ENCODE measurements at places on chromosomes 2 and 18.

GRCh38 chr2:24874035-24874434 lies 46.0 kb downstream of the ADCY3 start:
- no peak for DNase-seq

DNA sequence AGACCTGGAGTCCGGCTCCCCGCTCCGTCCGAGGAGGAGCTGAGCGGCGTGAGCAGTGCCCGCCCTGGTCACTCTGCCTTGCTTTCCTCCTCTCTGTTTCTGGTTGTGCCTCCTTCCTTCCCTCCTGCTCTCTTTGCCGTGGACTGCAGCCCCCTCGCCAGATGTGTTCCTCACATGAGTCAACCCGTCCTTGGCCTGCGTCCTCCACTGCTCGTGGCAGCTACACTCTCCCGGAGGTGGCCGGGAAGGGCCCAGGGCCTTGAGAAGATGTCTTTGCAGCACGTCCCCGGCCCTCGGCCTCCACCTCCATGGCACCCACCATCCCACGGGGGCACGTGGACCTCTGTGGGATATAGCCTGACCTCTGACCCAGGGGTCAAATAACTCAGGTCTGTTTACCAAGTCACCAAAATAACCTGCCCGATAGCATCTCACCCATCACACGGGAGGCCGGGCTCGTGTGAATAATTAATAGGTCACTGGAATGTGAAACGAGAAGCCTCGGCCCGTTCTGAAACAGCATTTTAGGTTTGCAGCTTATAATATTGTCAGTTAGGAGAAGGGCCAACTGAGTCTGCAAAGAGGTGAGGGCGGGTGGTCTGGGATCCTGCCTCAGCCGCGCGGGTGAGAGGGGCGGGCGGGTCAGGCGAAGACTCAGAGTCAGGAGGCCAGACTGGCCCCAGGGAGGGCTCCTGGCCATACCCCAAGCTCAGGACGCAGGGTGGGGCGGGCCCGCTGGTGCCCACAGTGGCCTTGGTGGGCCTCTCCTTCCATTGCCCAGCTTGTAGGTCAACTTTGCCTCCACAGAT lies 42.6 kb downstream of the NFATC1 start:
- DNase-seq, result no peak

DNA sequence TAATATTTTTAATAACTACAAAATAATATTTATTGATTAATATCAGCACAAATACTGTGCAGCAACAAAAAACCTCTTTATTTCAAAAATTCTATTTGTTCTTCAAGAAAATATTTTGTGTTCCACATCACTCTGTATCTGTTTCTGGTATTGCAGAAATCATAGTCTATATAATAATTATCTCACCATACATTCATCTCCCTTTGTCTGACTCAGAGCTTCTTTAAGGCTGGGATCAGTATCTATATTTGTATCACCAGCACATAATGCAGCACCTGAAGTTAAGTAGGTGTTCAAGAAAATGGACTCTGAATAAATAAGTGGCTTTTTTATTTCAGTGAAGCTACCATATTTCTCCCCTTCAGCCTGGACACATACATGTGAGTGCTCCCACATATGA lies 1.6 kb upstream of the MARCHF4 start:
- no peak for DNase-seq

GRCh38 chr2:237773826-237774225 lies 24.8 kb upstream of the RBM44 start:
- DNase-seq, result no peak

DNA sequence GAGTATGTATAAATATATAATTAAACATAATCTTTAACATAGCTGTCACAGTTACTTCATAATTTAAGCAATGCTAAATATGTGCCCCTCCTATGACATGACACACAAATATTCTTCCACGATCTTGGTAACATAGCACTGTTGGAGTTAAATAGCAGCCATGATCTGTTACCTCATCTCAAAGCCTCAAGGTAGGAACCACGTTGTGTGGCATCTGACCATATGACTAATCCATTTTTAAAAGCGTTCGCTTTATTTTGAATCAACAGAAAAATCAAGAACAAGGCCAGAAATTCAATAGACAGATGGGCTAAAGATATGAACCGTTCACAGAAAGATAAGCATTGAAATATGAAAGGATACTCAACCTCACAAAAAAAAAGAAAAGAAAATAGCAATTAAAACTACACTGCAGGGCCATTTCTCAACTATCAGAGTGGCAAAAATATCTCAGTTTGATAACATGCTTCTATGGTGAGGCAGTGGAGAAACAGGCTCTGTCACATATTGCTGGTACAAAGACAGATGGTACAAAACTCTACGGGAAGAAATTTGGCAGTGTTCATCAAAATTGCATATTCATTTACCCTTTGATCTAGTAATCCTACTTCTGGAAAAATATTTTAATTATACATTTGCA lies 105.9 kb downstream of the TMX3 start:
- DNase-seq, result no peak

GRCh38 chr18:79610461-79611039 lies 69.1 kb upstream of the CTDP1 start:
- no peak for DNase-seq

DNA sequence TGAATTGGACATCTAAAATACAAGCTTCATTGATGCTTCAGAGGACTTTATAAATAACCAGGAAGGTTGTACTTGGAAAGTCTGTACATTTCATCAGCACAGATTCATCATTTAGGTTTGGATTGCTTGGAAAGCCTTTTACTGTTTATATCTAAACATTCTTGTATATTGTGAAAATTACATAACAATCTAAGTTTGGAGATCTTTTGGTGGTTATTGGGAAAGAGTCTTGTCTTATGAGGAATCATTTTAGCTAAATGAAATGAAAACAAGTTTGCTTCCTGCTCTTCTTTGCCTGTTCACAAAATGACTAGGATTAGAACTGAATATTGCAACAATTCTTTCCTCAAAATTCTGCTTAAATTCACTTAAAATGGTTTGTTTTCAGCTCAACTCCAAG lies 79.3 kb downstream of the ABI2 start:
- DNase-seq, result no peak

- no peak for DNase-seq
Observed at GRCh38 chr2:166932032-166932431, 43.8 kb downstream of the XIRP2 start.

DNA sequence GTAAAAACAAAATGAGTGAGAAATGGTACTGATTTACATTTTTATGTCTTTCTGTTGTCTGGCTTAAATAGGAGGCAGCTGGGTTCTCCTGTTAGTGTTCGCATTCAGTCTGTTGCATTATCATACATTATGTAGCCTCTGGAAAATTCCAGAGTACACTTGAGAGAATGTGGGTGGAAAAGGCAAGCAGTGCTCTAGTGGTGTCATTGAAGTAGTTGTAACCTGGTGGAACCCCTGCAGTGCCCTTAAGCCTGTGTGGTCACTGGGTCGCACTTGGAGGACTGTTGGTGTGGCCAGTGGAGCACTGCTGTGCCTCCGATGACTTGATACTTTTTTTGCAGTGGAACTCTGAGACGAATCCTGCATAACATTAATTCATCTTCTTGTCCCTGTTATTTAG lies 52.4 kb downstream of the USP14 start:
- DNase-seq, result no peak

DNA sequence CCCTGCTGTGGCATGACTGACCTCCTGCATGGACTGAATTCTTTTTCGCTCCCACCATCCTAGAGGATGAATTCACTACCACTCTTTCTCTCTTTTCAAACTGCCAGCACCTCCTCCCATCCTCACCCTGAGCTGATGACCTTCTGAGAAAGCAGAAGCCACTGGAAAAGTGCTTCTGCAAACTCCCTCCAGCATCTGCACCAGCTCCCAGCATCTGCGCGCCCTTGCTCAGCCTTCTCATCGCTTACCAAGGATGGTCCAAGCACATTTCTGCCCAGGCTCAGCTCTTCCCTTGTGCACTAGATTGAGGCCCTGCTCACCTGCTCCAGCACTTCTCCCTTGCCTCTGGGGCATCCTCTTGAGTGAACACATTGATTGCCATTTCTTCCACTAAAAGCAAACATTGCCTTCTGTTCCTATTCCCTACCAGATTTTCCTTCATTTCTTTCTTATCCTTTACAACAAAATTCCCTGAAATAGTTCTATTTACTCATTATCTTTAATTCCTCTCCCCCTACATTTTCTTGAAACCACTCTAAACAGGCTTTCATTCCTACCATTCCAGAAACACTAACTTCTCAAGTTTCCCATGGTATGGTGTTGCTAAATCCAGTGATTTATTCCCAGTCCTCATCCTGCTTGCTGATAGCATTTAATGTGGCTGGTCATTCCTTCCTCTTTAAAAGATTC lies 42.7 kb upstream of the IL1RL1 start:
- DNase-seq, result no peak

DNA sequence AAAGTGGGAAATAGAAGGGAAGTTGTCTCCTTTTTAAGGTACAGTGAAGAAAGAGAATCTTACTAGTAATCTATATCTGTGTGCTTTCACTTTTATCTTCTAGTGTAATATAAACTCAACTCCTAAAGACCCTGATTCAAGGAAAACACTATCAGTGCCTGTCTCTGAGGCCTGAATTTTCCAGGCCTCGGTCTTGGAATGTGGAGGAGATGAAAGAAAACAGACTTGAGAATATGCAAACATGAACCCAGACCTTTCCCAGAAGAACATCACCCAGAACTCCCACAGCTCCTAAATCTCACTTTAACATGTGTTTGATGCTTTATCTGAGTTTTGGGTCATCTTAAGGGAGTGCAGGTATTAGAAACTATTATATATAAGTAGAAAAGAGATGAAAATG lies 51.8 kb downstream of the EPB41L5 start:
- no peak for DNase-seq

- DNase-seq, result no peak
Observed at GRCh38 chr2:62305421-62306176, 109.7 kb downstream of the B3GNT2 start.

GRCh38 chr2:74828543-74828942 lies 5.4 kb upstream of the HK2 start:
- DNase-seq, result no peak

- DNase-seq, result no peak
Observed at GRCh38 chr2:70511971-70512729, 41.5 kb downstream of the TGFA start.

GRCh38 chr2:215000721-215001120 lies 137.7 kb downstream of the ABCA12 start:
- no peak for DNase-seq

- no peak for DNase-seq
Observed at GRCh38 chr2:178859730-178860129, 52.5 kb upstream of the TTN start.

DNA sequence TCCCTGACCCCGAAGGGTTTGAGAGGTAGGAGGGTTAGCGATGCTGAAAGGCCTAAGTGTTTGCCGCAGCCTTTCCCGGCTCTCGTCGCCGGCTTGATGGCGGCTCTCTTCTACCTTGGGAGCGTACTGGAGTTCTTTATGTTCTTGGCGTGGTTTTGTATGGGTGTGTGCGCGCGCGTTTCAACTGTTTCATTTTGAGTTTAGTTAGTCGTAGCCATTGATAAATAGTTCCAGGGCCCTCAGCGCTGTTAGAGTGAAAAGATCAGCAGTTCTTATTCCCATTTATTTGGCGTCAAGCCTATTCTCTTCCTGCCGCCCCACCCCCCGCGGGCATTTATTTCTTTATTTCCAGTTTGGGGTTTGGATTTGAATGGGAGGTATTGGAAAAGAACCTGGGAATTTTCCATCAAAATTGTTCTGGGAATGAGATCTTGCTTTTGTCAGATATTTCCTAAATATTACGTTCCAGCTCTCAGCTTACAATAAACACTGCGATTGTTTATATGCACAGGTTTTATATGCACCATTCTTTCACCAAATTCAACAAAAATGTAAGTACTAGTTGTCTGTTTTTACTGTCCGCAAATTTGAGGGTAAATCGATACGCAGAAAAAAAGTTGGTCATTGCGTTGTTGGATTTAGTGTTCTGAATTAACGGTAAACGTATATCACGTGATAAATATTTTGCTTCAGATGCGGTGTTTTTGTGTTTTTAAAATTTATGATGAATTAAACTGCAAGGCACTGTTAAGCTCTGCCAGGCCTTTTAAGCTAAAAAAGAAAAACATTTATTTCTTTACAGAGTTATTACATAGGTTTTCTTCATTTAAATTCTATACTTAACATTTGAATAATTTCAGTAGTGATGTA lies 954 bp downstream of the CCNT2 start:
- DNase-seq, result no peak

- no peak for DNase-seq
Observed at GRCh38 chr2:42116195-42117181, 52.7 kb upstream of the EML4 start.

GRCh38 chr2:231489990-231490389 lies 25.7 kb upstream of the NCL start:
- DNase-seq, result no peak

GRCh38 chr2:68244456-68244855 lies 7.9 kb downstream of the PPP3R1 start:
- DNase-seq, result no peak

DNA sequence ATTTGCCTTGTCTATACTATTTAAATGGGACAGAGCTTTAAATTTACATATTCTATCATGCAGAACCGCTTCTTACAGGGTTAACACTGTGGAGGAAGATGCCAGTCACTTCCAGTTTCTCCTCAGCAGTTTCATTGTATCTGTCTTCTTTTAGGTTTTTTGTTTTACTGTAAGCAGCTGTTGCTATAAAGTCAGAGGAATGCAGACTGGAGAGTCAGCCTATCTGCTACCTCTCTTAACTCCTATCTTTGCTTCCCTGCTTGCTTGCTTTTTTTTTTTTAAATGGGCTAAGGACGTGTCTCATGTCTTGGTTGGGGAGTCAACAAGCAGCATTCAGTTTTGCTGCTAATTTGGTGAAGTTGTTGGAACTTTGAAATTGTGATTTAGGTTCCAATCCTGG lies 8.9 kb downstream of the EPC2 start:
- no peak for DNase-seq

- no peak for DNase-seq
Observed at GRCh38 chr2:29987146-29987545, 65.8 kb upstream of the ALK start.

- DNase-seq, result no peak
Observed at GRCh38 chr18:23998018-23998417, 16.5 kb upstream of the TTC39C start.

DNA sequence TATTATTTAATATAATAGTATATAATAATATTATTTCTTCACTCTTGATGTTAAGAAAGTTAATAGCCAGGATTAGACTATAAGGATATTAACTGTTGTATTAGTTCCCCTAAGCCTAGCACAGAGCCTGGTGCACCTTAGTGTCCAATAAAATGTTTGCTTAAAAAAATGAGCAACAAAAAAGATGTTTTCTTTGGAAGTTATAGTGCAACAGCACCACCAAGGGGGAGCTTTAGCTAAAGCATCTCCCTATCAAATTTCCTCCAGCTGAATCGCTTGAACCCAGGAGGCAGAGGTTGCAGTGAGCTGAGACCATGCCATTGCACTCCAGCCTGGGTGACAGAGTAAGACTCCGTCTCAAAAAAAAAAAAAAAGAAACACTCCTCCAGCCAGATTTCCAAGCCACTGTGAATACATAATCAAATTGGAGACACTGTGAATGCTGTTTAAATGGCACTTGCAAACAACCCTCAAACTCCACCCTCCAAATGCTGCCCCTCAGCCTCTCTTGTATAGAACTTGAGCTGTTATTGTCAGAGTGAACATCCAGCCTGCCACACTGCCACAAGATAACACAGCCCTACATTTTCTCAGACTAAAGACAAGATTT lies 221.9 kb downstream of the DYM start:
- DNase-seq, result peak; percentile 31

GRCh38 chr2:146642066-146642465 lies 1202.8 kb upstream of the ACVR2A start:
- no peak for DNase-seq

Measured in neuronal stem cell (in vitro differentiated cells).